ENCODE measurements at places on chromosomes 11 and 22. TPM values are rescaled to one million over a fixed set of nuclear protein-coding genes. Genes with fewer than 3 reads are reported as not detected.

Gene PLEKHB1
- total RNA-seq, result 4.2 TPM

Gene SCGB2A2
- total RNA-seq, result not detected

Gene ZDHHC5
- 45.1 TPM for total RNA-seq

Gene TP53I11
- total RNA-seq, result 4.9 TPM

Gene OR52N4
- not detected for total RNA-seq

Gene TMPRSS13
- 0.17 TPM for total RNA-seq

Gene P2RX6
- total RNA-seq, result 1.1 TPM

Gene CNGA4
- total RNA-seq, result 0.25 TPM

Gene TRIM51
- not detected for total RNA-seq

Gene MPZL2
- 53.3 TPM for total RNA-seq

Gene RASGRP2
- 0.05 TPM for total RNA-seq

Gene IFITM1
- total RNA-seq, result 7.6 TPM

Gene RIMBP3B
- not detected for total RNA-seq

Gene PACSIN2
- 69.8 TPM for total RNA-seq

Gene TRIM49
- not detected for total RNA-seq

Gene OR10A6
- total RNA-seq, result not detected

Gene TTC28
- 28.3 TPM for total RNA-seq

Gene ZNF70
- total RNA-seq, result 0.87 TPM

Gene PNPLA5
- not detected for total RNA-seq

Gene KRTAP5-1
- not detected for total RNA-seq

Gene SLC22A8
- total RNA-seq, result not detected

Gene HBG2
- not detected for total RNA-seq

Gene OTOG
- total RNA-seq, result not detected

Gene KRTAP5-7
- total RNA-seq, result not detected

Gene MUC6
- total RNA-seq, result not detected
